ENCODE measurements at places on chromosomes 3 and 15.

DNA sequence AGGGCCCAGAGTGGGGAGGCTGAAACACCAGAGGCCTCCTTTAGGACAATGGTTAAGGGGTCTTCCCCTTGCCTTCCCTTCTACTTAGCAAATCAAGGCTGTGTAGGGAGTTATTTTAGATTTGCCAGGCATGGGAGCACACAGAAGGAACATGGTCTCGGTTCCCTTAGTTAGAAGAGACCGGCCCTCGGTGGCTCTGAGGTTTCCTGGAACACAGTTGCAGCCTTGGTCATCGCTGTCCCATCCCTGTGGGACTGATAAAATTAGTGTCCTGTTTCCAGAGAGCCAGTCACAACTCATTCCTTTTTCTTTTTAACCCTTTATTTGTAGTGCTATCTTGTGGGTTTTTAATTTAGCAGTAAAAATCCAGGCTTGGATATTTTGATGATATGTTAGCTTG lies 81.4 kb downstream of the CRTC3 start:
- no peak for DNase-seq

DNA sequence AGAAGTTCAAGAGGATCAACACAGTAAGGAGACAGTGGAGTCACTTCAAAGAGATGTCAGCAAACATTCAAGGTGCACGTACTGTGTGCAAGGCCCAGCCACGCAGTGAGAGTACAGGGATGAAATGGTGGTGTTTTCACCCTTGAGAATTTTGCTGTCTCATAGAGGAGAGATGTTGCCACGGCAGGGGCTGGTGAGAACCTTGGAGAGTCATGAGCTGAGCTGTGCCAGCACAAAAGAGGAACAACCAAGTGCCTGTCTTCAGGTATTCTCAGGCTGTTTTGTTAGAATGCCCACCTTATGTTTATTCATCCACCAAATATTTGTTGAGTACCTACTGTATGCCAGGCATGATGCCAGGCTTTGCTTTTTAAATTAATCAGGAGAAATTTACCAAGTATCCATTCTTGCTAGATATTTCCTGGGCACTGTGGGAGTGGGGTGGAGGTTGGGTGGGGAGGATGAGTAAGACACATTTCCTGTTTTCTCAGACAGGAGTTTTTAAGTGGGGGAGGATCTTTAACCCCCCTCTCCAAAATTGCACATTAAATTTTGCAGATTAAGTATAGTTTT lies 72.6 kb downstream of the SLC6A11 start:
- DNase-seq: no peak

- DNase-seq: no peak
Measured at GRCh38 chr3:12409684-12410596, 74.3 kb upstream of the TSEN2 start.

GRCh38 chr15:77168616-77169015 lies 97.7 kb upstream of the TSPAN3 start:
- no peak for DNase-seq

GRCh38 chr3:138047596-138048158 lies 37.7 kb downstream of the CLDN18 start:
- no peak for DNase-seq

DNA sequence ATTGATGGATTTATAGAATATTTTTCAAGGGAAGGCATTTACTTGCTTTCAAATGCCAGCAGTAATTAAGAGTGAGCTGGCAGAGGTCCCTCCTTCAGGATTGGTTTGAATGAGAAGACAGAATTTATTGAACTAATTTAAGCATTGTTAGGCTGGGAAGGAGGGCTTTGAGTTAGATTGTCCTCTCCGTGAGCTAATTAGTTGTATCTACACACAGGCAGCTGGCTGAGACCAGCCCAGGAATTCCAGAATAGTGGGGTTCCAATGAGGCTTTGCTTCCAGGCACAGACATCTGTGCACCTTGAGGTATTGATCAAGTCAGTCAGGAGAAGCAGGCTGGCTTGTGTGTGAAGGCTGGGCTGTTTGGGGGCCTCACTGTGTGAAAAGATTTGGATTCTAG lies 124.0 kb upstream of the WNT5A start:
- DNase-seq: no peak

DNA sequence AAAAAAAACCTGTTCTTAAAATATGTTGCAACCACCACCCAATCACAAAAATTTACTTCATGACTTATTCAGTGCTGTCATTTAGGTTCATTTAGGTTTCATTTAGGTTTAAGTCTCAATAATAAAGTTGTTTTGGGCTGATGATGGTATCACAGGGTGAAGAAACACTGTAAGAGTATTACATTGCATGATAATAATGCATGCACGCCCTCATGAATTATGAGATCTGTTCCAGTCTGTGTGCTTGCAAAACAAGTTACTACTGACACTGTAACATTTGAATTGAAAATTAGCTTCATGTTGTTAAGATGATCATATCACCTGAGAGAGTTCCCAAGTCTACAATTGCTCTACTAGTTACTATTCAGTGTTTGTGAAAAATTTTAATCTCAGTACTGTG lies at the start of gene AADACL2:
Gene AADACL2, plus strand, starts transcription at position 315 of the 400 bp plus-strand sequence. CDS start 109 bp downstream, outside the sequence.
- DNase-seq: no peak

- peak; percentile 60 for DNase-seq
Measured at GRCh38 chr15:84736375-84736774, 12.0 kb upstream of the ZNF592 start.

GRCh38 chr3:115903843-115904242 lies 280.5 kb downstream of the GAP43 start:
- no peak for DNase-seq

GRCh38 chr3:150673966-150674365 lies 29.8 kb downstream of the ERICH6 start:
- no peak for DNase-seq

- DNase-seq: no peak
Measured at GRCh38 chr3:152899306-152899705, 64.4 kb downstream of the P2RY1 start.

DNA sequence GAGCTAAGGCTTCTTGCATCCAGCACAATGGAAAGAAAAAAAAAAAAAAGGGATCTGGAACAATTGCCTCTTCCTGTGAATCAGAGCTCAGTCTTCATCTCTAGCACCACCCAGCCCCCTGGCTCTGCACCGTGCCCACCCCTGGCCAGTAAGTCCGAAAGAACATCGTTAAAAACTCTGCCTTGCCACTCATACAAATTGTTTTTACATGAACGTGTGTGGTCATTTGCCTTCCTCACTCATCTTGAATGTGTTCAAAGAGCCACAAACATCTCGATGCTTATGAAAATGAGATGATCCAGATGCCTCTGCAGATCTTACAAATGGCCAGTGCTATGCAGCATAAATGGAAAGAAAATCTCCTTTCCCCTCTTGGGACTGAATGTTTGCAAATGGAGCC lies 400.0 kb upstream of the PPP2R3A start:
- no peak for DNase-seq

DNA sequence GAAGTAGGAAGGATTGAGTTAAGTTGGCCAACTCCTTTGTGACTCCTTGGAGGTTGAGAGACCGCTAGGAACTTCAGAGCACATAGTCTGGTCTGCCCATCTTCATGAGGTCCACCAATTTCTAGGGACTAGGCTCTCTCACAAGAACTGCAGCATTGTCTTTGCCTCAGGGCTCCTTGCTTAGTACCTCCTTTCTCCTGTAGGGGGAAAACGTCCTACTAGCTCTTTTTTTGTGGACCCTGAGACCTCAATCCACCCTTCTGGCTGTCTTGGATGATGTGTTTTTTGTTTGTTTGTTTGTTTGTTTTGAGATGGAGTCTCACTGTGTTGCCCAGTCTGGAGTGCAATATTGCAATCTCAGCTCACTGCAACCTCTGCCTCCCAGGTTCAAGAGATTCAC lies 21.6 kb downstream of the REC114 start:
- DNase-seq: no peak

DNA sequence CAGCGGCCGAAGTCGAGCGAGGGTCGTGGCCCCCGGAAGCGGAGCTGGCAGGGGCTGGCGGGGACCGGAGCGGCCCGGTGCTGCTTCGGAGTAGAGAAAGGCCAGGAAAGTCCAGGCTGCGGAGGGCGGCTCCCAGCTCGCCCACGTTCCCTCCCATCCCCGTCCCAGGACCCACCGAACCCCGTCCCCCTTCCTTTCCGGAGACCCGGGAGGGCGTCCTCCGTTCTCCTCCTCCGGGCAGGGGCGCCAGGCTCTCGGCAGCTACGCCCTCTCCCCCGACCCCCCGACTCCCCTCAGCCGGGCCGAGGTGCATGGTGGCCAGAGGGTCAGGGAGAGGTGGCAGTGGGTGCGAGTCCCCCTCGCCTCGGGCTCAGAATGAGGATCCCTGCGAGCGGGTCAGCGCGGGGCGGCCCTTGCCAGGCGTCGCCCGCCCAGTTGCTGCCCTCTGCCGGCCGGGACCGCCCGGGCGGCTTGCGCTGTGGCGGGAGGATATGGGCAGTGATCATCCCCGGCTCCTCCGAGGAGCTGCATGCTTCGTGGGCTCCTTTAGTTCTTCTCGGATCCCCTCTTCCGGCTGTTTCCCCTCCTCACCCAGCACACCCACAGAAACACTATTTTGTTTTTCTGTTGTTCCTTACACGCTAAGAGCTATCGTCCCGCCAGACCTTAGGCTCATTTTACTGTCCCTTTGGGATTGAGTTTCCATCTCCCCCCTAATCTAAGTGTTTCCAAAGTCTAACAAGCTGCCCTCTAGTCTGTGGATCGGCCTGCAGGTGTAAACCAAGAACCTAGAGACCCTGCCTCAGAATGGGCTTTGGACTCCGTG lies 744 bp upstream of the ALDH1A2 start:
- peak; percentile 53 for DNase-seq

DNA sequence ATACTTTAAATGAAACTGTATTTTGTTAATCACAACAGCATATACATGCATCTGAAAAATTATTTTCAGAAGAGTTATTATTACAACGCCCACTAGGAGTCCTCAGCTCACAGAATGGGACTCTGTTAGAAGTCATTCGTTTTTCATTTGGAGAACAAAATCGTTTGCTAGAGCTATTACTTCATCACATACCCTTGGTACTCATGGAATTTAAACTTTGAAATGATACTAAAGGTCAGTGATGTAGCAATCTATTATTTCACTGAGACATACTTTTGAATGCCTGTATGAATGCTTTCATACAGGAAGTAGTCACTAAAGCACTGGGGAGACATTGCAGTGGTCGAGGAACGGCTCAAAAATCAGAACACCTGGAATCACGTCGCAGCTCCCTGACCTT lies 198.1 kb downstream of the MBNL1 start:
- DNase-seq: peak; percentile 55

GRCh38 chr3:172294223-172294806 lies 153.9 kb downstream of the GHSR start:
- peak; percentile 7 for DNase-seq

DNA sequence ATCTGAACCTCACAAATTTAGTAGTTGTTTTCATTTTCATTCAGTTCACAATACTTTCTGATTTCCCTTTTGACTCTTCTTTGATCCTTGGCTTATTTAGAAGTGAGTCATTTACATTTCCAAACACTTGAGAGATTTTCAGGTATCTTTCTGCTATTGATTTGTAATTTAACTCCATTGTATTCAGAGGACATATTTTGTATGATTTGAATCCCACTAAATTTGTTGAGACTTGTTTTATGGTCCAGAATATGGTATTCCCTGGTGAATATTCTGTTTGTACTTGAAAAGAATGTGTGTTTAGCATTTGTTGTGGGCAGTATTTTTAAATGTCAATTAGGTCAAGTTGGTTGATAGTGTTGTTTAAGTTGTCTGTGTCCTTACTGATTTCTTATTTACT lies 29.6 kb downstream of the FAN1 start:
- no peak for DNase-seq

DNA sequence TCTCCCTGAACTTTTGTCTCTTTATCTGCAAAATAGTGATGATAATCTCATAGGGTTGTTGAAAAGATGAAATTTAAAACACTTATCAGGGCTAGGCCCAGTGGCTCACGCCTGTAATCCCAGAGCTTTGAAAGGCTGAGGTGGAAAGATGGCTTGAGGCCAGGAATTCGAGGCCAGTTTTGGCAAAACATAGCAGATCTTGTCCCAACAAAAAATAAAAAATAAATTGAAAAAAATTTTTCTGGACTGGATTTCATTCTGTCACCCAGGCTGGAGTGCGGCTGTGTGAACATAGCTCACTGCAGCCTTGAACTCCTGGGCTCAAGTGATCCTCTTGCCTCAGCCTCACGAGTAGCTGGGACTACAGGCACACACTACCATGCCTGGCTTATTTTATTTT lies 29.6 kb downstream of the LMLN start:
- DNase-seq: no peak

- peak; percentile 90 for DNase-seq
Measured at GRCh38 chr3:23202921-23203707, at the start of gene UBE2E2. TSS of gene UBE2E2 (plus strand) at chr3:23203327.

GRCh38 chr3:119571688-119572087 lies 7.6 kb upstream of the ADPRH start:
- no peak for DNase-seq

- DNase-seq: no peak
Measured at GRCh38 chr3:13066834-13067233, 6.4 kb downstream of the IQSEC1 start.

DNA sequence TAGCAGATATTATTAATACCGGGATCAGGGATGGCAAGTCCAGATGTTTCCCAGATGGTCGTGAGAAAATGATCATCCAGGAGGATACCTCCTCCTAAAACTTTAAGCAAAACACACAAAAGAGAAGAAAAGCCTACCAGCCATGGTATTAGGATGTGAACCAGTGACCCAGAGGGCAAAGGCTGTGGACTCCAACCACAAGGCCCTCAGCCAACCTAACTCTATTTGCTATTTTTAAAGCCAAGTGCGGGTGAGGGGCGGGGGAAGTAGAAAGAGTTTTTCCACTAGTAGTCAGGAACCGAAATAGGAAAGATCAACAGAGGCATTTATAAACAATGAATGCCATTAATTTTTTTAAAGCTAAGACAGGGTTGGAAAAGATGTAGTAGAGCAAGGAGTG lies 77.4 kb downstream of the STAC start:
- no peak for DNase-seq

- peak; percentile 79 for DNase-seq
Measured at GRCh38 chr3:10224794-10225665, 23.2 kb upstream of the TATDN2 start.

- DNase-seq: no peak
Measured at GRCh38 chr15:74735305-74735704, 10.0 kb upstream of the CYP1A1 start.

GRCh38 chr3:115898656-115899410 lies 275.5 kb downstream of the GAP43 start:
- no peak for DNase-seq

DNA sequence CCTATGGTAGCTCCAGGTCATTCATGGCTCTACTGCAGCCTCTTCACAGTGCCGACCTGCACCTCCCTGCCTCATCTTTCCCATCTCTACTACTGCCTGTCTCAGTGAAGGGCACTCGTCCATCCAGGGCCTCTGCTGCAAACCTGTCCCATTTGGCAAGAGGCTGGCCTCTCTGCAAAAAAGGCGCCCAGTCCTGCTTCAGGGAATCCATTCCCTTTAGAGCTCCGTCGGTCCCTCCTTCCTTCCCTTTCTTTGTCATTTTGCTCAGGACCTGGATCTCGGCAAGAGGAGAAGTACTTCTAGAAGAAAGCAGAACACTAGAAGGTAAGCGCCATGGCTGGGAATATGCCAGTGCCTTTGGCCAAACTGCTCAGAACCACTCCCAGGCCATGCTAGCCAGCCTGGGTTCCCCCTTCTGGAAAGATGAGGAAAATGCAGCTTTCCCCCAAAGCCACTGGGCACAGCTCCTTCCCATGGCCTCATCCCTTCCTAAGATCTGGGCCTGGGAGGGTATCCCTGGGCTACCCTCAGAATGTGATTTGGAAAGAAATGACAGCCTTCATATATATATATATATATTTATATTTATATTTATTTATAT lies 6.4 kb upstream of the ISL2 start:
- no peak for DNase-seq

GRCh38 chr3:105351821-105352220 lies 14.9 kb upstream of the ALCAM start:
- DNase-seq: no peak
